ENCODE measurements at places on chromosomes 3 and 15.

DNA sequence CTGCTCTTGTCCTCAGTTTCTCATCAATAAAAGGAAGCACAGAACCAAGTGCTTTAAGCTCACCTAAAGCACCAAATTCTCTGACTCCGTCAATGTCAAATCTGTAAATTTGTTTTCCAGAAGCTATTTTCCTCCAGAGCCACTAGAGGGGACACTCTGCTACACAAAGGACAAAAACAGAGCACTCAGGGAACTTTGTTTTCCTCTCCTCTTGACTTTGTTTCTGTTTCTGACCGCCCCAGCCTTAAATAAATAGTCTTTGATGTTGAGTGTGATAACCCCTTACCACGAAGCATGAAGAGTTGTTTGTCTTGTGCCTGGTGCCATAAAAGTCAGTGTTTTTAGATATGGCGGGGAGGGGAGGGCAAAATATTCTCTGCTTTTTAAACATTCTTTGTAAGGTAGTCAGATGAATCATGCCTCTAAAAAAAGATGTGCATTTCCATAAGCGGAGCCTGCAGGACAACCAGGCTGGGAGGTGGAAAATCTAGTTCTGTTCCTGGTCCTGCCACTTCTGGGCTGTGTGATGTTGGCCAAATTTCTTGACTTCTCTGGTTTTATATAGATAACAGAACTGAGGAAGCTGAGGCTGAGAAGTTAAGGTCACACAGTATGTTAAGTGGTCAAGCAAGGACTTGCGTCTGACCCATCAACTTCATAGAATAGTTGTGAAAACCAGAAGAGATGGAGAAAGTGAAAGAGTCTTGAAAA is 7.3 kb upstream of the ZBTB38 start:
- peak; percentile 69 for DNase-seq

DNA sequence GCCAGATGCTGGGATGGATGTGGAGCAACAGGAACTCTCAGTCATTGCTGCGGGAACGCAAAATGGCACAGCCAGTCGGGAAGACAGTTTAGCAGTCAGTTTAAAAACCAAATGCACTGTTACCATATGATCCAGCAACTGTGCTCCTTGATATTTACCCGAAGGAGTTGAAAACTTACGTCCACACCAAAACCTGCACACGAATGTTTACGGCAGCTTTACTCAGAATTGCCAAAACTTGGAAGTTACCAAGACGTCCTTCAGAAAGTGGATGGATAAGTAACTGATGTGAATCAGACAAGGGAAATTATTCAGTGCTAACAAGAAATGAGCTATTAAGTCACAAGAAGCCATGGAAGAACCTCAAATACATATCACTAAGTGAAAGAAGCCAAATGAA is 36.1 kb upstream of the SLC41A3 start:
- DNase-seq, result no peak

DNA sequence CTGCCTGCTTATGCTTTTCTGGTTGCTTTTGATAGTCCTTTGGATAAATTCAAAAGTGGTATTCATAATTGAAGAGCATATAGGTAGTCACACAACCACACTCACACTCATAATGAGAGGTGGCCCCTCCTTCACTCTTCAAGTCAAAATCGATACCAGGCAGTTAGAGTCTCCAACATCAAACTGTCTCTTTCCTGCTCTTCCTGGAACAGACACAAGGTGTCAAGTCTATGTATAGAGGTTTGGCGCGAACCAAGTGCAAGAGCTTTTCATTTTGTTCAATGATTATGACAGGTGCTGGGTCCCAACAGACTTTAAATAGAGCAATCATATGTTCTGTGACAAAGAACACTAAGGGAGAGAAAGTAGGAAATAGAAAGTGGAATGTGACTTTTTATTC is 29.9 kb upstream of the RGMA start:
- no peak for DNase-seq

- no peak for DNase-seq
Observed at GRCh38 chr3:46334741-46335478, 19.0 kb upstream of the CCR2 start.

- no peak for DNase-seq
Observed at GRCh38 chr3:166248784-166249183, 411.6 kb upstream of the BCHE start.

DNA sequence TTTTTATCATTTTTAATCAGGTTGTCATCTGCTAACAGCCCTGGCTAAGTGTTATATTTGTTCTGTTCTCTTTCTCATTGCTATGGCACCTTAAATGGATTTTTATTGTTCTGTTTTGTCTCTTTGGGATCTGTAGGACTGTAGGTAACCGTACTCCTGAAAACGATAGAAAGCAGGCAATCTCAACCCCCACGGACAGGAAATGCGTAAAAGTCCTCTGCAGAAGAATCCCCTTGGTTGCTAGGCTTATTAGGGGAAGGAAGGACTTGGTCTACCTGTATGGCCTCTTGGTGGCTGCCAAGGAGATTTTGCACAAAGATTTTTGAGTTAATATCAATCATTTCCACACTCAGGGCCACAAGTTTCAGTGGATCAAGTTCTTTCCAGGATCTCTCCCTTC is 571.9 kb upstream of the ZNF385D start:
- DNase-seq, result no peak

DNA sequence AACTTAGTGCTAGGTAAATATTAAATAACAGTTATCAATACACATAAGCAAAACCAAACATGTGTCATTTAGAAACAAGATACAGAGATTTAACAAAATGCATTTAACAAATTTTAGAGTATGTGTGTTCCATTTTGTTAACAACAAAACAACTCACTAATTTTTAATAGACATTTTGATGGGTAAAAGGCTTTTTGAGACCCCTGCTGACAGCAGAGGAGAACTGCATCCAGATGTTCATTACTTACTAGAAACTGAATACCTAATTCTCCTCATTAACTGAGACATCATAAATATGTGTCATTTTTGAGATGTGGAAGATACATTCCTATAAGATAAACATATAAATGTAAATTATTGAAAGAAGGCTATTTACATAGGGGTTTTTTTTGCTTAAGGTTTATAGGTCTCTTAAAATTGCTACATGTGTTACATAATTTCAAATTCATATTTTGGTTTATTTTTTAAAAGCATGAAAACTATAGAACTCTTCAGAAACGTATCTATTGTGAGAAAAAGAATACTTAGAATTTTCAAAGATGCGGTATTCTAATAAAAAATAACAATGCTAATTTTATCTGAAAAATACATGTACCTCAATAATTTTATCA is 1009.8 kb downstream of the TUSC7 start:
- peak; percentile 17 for DNase-seq

DNA sequence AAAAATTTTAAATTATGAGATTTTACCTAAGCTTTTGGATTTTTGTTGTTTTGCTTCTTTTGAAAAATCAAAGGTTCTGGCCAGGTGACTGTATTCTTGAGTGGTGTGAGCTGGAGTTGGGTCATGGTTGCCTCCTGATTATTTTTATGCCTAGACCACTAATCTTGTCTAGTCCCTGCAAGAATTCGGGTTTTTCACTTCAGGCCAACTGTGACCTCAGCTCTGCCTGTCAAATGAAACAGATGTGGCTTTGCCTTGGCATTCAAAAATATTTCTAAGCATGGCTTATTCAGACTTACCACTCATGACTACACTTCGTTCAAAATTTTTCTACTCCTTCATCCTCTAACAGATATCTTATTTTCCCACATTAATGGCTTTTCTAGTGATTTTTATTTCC is 25.4 kb upstream of the CDV3 start:
- no peak for DNase-seq

- DNase-seq, result no peak
Observed at GRCh38 chr3:113983544-113983943, 35.7 kb downstream of the ZDHHC23 start.

GRCh38 chr15:98439523-98439942 is 208.8 kb upstream of the IGF1R start:
- no peak for DNase-seq

- no peak for DNase-seq
Observed at GRCh38 chr3:10577486-10577885, 72.1 kb upstream of the ATP2B2 start.

GRCh38 chr15:85582131-85583079 is 202.0 kb downstream of the AKAP13 start:
- no peak for DNase-seq

DNA sequence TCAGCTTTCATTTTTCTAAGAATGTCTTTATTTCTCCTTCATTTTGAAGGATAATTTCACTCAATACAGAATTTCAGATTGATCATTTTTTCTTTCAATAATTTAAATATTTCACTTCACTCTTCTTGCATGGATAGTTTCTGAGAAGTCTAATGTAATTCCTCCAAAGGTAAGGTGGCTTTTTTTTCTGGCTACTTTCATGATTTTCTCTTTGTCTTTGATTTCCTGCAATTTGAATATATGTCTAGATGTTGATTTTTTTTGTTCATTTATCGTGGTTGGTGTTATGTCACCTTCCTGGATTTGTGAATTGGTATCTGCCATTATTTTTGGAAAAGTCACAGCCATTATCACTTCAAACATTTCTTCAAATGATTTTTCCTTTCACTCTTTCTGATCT is 14.6 kb upstream of the MCF2L2 start:
- DNase-seq, result no peak

- peak; percentile 59 for DNase-seq
Observed at GRCh38 chr15:33700695-33701303, 267.5 kb upstream of the CHRM5 start.

DNA sequence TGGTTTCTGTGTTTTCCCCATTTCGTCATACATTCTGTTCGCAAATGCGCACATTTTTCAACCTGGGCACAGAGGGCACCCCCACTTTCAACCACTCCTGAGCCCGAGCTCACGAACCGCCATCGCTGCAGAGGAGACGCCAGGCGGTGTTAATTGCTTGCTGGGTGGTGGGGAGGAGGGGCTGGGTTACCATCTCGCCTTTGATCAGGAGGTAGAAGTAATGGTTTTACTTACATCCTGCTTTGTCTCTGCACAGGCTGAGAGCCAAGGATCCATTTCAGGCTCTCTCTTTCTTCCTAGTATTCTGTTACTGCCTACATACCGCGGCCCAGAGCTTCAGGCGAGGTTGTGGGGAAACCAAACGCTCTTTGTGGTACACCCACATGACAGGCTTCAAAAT is 177.3 kb upstream of the WNT5A start:
- no peak for DNase-seq

GRCh38 chr3:24595796-24596195 is 101.1 kb upstream of the THRB start:
- DNase-seq, result no peak

DNA sequence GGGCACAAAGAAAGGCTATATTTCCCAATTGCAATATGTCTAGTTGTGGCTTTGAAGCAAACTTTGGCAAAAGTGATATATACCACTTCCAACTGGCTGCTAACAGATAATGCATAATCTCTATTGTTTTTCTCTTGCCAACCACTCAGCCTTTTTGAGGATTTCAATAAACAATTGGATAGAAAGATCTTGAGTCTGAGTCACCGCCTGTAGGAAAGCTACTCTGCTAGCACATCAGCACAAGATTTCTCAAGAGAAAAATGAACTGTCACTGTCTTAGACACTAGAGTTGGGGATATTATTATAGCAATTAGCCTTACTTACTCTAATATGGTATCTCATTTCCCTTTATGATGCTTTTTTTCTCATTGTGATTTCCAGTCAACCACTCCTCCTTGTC is 119.7 kb downstream of the SST start:
- DNase-seq, result no peak

- no peak for DNase-seq
Observed at GRCh38 chr15:56963126-56963525, 44.7 kb downstream of the TCF12 start.

DNA sequence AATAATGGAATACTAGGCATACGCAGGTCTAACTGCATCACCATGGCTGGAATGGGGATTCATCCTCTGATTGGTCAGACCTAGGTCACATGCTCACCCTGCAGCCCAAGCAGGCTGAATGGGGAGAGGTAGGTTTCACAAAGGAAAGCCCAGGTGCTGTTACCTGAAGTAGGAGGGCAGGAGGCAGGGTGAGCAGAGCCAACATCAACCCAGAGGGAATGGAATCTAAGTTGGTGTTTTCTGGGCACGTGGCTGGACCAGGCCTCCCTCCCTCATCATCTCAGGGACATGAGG is 6.7 kb upstream of the H1-8 start:
- no peak for DNase-seq

DNA sequence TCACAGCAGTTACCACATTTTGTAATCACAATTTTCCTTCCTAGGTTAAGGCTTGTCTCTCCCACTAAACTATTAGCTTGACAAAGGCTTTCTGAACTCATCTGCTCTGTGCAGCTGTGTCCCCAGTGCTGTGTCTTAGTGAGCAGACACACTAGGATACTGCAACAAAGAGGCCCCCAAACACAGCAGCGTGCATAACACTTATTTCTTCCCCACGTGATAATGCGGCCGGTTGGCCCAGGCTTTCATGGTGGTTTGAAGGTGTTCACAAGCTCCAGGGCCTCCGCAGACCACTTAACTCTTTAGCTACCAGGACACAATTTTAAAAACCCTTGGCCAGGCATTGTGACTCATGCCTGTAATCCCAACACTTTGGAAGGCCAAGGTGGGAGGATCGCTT is 2.2 kb upstream of the HDAC11 start:
- DNase-seq, result no peak

DNA sequence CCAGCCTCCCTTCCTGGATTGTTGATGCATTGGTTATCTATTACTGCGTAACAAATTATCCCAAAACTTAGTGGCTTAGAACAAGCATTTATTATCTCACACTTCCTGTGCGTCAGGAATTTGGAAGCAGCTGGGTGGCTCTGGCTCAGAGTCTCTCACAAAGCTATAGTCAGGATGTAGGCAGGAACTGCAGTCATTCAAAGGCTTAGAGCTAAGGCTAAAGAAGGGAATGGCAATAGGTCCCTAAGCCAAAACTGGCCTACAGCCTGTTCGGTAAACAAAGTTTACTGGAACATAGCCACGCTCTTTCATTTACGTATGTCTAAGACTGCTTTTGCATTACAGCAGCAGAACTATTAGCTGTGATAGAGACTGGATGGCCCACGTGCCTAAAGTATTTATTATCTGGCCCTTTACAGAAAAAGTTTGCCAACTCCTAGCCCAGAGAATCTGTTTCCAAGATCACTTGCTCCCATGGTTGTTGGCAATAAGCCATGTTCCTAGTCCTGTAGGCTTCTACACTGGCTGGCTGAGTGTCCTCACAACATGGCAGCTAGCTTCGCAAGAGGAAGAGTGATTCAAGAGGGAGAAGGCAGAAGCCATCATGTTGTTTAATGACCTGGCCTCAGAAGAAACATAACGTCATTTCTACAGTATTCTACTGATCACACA is 132.4 kb downstream of the SNRK start:
- no peak for DNase-seq

- DNase-seq, result no peak
Observed at GRCh38 chr3:73324203-73325155, 263.0 kb downstream of the EBLN2 start.

- DNase-seq, result no peak
Observed at GRCh38 chr3:99868311-99868646, 50.6 kb downstream of the CMSS1 start.

Measured in HEK293T (cell line).